ENCODE measurements at places on chromosomes 3 and 15. TPM values are rescaled to one million over a fixed set of nuclear protein-coding genes. Genes with fewer than 3 reads are reported as not detected.

DNA sequence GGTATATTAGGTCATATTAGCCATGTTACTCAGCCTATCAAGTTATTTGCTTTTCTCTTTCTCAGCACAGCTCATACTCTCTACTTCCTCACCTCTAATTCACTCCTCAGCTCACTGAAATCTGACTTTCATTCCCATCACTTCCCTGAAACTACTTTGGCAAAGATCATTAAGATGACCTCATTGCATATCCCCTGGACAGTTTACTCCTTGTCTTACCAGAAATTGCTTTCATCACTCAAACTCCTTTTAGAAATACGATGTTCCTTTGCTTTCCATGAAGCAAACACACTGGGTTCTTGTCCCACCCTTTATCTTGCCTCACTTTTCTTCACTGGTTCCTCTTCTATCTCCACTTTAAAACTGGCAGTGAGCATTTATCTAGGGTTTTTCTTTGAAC is 354.4 kb downstream of the TUSC7 start:
- no peak for DNase-seq

DNA sequence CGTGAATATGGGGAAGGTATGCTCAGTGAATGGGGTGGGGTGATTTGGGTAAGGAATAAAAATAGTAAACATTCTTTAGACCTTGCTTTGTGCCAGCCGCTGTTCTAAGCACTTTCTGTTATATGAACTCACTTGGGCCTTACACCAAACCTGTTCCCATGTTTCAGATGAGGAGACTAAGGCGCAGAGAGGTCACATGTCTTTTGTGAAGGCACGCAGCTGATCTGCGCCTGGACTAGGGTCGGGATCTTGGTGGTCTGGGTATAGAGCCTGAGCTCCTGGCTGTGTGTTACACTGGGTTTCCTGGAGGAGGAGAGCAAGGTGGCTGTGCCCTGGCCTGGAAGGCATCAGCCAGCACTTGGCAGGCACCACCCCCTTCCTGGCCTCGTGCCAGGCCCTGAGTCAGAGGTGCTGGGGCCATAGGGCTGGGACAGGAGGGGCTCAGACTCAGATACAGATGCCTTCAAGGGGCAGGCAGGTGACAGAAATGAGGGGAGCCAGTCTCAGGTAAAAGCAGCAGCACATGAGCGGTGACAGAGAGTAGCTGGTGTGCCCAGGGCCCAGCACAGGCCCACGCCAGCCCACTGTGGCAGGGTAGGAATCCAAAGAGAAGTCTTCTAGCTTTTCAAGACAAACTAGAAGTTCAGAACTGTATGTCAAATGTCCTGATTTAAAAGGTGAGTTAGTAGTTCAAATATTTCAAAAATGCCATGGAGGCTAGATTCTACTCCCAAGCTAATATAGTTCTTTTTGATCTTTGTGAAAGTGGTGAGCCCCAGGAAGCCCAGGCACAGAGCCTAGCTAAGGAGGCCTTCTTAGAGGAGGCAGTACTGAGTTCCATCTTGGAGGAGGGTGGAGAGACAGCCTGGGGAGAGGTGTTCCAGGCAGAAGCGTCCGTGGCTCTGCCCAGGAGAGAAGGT is 83.1 kb downstream of the DNAJB8 start:
- DNase-seq, result peak; percentile 88

- no peak for DNase-seq
Measured at GRCh38 chr3:71607364-71607763, 23.8 kb upstream of the FOXP1 start.

DNA sequence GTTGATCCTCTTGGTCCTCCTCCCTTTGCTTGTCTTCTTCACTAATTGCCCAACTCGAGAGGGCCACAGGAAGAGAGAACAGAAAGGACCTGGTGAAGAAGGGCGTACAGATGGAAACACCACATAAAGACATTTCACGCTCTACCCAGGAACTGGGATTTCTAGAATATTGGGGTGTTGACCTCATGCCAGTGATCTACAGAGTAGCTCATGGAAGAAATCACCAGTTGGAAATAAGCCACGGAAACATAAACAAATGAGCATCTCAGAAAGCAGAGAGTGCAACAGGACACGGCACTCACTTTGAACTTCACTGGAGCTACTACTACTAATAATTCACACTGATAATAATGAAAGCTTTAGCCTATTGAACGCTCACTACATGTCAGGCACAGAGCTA is 84.6 kb upstream of the ARHGEF3 start:
- no peak for DNase-seq

- DNase-seq, result no peak
Measured at GRCh38 chr3:160210799-160211221, 14.4 kb upstream of the C3orf80 start.

GRCh38 chr3:27209617-27210264 is 159.4 kb downstream of the NEK10 start:
- no peak for DNase-seq

DNA sequence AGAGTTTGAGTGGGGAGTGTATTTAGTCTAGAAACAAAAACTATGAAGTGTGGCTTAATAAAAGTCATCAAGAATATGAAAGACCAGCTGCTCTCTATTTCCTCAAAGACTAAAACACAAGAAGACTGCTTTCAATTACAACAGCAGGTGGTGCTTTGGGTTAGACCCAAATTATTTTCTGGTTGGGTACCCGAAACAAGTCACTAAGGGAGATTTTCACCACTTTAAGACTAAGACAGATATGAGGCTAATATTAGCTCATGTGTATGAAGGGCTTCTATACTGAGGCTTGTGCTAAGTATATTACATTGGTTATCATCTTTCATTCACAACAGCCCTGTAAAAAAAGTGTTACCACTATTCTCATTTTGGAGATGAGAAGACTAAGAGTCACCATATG is 43.1 kb downstream of the COL8A1 start:
- no peak for DNase-seq

DNA sequence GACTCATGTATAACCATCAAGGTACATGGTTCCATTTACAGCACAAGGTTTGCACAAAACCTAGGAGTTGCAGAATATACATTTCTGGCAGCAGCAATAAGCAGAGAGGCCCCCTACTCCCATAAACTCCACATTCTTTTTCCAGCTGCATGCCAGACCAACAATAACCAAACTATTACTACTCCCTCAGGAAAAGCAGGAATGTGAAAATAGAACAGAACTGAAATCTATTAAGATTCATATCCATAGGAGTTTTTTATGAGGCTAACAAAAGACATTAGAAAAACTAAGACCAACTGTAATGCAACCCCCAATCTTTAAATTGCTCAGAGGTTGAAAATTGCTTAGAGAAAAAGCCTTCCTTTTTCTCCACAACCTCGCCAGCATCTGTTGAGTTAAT is 27.6 kb upstream of the TOP2B start:
- DNase-seq, result no peak

DNA sequence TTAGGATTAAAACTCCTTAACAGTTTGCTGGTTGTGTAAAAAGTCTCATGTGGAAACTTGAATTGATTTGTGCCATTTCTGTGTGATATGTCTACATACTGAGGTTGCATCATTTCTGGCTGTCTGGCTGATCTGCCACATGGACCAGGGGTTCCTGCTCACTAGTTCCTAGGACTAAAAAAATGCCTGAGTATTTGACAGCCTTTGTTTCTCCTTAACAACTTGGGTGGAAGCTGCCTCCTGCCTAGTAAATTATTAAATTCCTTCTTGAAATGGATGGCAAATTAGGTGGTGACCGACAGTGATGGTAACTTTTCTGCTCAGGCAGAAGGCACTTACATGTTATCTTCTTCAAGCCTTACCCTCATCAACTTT is 226.9 kb upstream of the MRPL3 start:
- no peak for DNase-seq

DNA sequence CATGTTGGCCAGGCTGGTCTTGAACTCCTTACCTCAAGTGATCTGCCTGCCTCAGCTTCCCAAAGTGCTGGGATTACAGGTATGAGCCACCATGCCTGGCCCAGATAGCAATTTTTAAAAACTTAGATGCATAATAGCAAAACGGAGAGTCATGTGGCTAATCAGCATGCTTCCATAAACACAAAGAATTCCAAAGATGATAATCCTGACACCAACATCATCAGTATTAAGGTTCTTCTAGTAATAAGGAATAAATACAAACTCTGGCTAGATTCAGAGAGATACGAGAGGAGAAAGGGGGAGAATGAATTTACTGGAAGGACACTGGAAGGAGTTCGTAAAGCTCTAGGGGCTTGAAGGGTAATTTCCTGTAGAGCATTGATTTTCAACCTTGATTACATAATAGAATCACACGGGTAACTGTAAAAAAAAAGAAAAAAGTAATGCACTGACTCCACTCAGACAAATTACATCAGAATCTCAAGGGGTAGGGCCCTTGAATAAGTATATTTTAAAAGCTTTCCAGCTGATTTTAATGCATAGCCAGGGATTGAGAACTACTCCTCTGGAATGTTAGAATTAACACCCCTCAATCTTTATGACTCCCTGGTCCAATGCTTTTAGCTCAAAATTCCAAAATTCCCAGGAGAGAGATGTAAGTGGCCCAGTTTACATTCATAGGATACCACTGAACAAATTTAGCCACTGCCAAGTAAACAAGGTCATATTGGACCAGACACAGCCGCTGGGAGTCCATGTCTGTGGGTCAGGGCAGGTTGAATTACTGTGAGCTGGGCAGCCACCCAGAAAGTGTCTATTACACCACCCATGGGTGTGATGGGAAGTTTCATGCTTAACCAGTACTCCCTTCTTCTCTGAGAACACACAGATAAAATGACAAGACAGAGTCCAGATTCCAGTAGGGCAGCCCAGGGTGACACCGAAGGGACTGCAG is 243.9 kb downstream of the TBL1XR1 start:
- DNase-seq, result no peak

DNA sequence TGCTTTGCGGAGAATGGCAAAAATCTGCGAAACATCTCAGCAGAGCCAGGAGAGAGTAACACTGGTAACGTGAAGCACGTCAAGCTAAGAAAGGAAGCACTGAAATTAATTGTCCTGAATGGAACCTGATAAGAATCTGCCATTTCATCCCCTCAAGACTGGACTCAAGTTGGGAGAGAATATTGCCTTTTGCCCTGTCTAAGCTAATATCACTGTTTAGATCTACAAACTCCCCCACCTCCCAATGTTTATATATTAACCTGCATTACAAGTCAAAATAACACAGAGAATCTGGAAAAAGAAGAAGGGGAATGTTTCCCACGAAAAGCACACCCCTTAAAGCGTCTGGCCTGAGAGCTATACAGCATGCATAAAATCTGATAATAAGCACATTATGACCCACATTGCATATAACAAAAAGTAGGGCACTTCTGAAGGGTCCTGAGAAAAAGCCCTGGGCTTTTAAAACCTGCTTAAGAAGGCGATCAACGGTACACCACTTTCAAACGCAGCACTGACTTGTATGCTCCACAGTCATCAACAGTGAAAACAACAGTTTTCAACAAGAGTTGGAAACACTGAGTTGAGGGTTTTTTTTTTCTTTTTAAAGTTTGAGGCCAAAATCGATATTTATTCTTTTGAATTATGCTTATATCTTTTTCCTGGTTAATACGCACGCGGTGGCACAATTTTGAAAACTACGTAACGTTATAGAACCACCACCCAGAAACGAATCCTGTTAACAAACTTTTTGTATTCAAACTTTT is 1.4 kb upstream of the KAT2B start:
- no peak for DNase-seq

GRCh38 chr3:183551930-183552329 is 3.6 kb downstream of the KLHL6 start:
- DNase-seq, result no peak

DNA sequence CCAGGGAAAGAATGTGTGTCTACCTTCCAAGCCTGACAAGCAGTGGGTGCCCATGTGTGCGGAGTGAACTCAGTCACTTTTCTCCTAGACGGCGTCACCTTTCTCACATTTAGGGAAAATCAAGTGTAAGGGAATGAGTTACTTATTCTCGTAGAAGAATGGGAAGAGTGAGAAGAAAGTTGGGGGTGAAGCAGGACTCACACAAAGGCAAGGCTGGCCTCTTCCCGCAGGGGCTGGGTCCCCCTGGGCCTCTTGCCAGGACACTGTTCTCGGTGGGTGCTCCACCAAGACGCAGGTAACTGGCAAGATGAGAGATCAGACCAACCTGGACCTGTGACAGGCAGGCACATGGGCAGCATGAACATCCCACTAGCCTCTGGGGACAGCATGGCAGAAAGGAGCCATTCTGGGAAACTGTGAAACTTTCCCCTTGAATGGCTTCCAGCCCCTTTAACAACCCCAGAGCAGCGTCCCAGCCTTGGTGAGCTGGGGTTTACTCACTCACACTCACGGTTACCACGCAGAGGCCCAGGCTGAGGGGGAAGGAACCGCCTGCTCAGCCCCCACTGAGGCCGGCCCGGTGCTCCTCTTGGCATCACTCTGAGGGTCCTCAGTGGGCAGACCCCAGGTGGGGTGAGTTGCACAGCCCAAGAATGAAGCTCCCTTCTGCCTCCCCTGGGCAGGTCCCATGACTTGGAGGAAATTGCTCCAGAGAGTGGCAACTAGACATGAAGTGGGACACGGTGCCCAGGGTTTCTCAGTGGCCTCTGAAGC is 15.0 kb upstream of the SRP14 start:
- no peak for DNase-seq

DNA sequence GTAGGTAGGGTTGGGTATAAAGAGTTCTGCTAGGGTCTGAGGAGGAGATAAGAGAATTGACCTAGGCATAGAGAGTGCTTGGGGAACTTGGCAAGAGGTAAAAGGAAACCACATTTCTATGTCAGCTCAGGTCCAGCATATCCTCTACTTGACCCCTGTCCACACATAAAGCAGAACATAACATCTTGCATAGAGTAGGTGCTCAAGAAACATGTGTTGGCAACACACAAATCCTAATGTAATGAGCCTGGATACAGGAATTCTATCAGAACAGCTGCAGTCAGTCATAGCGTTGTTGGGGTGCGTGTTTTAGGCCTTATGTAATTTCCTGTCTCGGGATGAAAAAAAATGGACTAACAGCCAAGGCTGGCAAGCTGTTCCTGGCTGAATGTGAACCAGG is 35.0 kb upstream of the PLCL2 start:
- DNase-seq, result no peak

GRCh38 chr15:51579012-51579411 is 43.6 kb downstream of the DMXL2 start:
- no peak for DNase-seq

DNA sequence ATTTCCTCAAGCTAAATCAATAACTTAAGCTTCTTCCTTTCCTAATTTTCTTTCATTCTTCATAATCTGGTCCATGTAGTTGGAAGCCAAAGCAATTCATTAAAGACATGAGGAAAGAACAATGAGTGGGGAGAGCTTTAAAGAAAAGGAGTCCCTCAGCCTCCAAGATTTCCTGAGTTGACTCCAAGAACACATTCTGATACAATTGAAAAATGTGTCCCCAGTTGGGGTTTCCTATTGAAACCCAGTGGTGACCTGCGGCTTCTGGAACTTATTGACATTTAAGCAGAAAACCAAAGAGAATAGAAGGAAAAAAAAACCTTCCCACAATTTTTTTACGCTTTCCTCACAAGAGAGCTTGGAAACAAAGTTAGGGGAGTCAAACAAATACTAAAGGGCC is 37.0 kb downstream of the ATP8B4 start:
- DNase-seq, result no peak

CYP1A1 gene
- 2.4 TPM for total RNA-seq

TMEM212 gene
- total RNA-seq, result not detected

CPLX3 gene
- not detected for total RNA-seq

RTP1 gene
- total RNA-seq, result not detected

TRMT10C gene
- 15.1 TPM for total RNA-seq

THRB gene
- total RNA-seq, result 19.7 TPM

FBXW12 gene
- not detected for total RNA-seq

GPR27 gene
- 3.7 TPM for total RNA-seq
